Foreskin keratinocyte (primary cell): ENCODE measurements at places on chromosomes 16 and 17. TPM values are rescaled to one million over a fixed set of nuclear protein-coding genes. Genes with fewer than 3 reads are reported as not detected.

The TSR1 gene
- polyA plus RNA-seq = 21.6 and 27.8 TPM in 2 replicates

The SLFN14 gene
- not detected in 2 replicates for polyA plus RNA-seq

The CCT6B gene
- 0.25 TPM in 2 replicates for polyA plus RNA-seq

DNA sequence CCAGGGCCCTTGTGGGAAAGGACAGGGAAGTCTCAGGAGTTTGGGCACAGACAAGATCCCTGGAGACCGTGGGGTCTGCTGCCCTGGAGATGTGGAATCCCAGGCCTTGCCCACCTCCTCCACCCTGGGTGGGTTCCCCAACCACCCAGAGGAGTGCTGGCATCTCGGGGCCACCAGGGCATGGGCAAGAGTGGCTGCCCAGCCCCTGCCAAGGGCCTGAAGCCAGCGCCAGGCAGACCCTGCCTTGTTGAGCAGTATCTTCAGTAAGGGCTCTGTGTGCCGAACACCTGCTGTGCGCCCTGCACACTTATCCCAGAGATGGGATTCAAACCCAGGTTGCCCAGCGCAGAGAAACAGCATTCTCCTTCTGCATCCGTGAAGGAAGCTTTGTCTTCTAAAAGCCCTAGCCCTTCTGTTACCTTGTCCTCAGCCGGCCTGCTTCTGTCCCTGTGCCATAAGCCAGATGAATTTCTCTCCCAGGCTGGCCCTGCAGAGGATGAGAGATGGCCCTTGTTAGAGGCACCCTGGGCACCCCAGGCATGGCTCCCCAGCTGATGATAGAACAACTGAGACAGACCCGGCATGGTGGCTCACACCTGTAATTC lies 32.4 kb downstream of the TMEM235 start:
- DNase-seq = no peak

DNA sequence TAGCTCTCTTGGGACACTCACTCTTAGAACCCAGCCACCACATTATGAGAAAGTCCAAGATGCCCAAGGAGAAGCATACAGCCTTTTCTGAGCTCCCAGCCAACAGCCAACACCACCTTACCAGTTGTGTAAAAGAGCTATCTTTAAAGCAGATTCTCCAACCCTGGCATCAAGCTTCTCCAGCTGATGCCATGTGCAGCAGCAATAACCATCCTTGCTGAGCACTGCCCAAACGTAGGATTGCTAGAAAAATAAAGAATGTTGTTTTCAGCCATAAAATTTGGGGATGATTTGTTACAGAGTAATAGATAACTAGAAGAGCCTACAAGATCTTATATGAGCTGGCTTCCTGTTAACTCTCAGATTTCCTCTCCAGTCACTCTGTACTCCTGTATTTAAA lies 443.7 kb upstream of the DYNLRB2 start:
- no peak for DNase-seq

DNA sequence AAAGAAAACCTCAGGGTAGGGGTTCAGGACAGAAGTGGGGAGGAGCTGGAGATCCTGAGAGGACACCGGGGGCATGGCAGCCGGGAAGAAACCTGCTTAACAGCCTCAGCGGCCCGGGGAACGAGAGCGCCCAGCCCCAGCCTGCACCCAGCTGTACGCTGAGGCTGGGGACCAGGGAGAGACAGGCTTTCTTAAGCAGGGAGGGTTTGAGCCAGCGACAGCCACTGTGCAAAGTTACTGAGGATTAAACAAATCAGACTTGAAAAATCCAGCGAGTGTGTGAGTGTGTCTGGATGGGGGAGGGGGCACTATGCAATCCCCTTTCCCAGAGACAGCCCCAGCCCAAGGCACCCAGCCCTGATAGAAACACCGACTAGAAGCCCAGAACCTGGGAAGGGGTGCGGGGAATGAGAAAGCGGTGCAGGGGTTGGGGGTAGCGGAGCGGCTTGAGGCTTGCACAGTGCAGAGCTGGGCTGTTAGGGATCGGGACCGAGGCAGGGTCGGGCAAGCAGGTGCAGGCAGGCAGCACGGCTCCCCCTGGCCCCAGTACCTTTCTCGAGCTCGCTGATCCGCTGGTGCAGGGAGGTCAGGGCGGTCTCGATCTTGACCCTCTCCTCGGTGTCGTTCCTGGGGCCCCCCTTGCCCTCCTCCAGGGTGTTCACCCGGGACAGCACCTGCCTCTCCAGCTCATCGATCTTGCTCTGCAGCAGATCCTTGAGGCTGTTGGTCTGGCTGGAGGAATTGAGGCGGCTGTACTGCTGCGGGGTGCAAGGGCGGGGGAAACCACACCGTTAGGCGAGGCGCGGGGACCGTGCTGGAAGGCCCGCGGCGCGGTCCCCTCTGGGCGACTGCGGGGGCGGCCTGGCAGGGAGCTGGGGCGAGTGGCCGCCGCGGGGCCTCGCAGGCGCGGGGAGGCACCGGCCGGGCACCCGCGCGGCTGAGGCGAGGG lies 1.2 kb downstream of the NPTX1 start:
- no peak for DNase-seq

DNA sequence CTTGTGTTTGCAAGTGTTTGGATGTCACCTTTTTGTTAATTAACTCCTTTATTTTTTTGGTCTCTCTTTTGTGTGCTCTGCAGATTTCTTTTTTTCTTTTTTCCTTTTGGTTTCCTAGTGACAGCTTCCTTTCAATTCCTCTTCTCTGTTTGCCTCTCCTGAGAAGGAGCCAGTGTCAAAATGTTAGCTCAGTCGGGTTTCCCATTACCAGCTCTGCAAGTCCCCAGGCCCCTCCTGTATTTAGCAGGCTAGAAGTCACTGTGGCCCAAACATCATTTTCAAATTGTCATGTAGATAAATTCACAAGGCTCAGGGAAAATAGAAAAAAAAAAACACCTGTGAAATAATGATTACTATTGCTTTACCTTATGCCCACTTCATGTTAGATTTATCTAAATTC lies 1621.6 kb downstream of the CDH8 start:
- no peak for DNase-seq

GRCh38 chr16:3148256-3149192 lies 13.7 kb downstream of the ZNF213 start:
- DNase-seq = no peak

DNA sequence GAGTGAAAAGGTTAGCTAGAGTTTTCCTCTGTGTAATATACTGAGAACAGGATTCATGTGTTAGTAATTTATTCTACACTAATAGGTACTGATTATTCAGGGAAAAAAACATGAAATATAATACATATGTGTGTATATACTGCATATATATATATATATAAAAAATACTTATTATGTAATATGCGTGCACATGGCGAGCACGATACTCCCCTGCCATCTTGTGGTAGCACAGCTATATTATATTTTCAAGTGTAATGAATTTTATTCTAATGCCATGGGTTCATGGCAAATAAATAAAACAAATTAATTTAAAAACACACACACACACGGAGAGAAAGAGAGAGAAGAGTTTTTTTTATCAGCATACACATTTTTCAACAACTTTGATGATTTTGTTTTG lies 460.6 kb downstream of the KCNJ2 start:
- no peak for DNase-seq
